ENCODE measurements at places on chromosomes 5 and 9.

DNA sequence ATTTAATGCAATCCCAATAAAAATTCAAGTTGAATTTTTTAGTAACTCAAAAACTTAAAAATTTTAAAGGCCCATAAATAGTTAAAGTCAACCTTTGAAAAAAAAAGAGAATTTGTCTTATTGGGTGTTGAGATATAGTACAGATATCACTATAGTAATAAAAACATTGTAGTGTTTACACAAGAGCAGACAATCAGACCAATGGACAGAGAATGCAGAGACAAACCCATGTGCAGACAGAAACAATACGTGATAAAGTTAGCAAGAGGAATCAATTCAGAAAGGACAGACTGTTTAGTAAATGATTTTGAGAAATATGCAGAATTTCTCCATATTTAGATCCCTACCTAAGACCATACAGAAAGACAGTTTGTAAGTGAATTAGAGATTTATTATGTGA lies 33.9 kb downstream of the GOLGA1 start:
- DNase-seq, result no peak

DNA sequence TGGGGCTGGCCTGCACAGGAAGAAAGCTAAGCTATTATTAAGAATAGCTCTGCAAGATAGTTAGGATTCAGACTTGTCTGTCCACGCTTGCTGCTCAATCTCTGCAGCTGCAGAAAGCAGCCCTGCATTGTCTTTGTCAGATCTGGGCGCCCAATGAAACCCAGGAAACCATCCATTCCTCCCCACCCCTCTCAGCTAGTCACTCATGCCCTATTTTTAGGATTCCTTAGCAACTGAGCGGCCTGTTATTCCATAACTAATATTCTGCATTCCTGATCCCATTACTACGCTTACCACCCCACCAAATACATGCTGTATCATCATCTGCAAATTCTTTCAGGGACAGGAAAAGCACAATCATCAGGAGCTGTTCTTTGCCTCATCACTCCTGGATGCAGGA lies 52.9 kb upstream of the APC start:
- DNase-seq, result no peak

GRCh38 chr9:134890155-134890495 lies 9.5 kb downstream of the FCN2 start:
- no peak for DNase-seq

- DNase-seq, result no peak
Observed at GRCh38 chr5:152844713-152845112, 439.6 kb upstream of the NMUR2 start.

GRCh38 chr5:40717281-40717680 lies 37.6 kb downstream of the PTGER4 start:
- DNase-seq, result no peak

GRCh38 chr5:150675069-150675468 lies 14.0 kb downstream of the MYOZ3 start:
- DNase-seq, result no peak

- no peak for DNase-seq
Observed at GRCh38 chr5:150601491-150602345, 38.7 kb upstream of the SYNPO start.

GRCh38 chr5:75640395-75640794 lies 29.1 kb downstream of the ANKDD1B start:
- no peak for DNase-seq

GRCh38 chr5:28284788-28285187 lies 1246.4 kb upstream of the CDH9 start:
- DNase-seq, result no peak
